ENCODE measurements at places on chromosomes 5 and 9.

GRCh38 chr9:7237473-7238246 lies 479.9 kb downstream of the KDM4C start:
- no peak for DNase-seq

DNA sequence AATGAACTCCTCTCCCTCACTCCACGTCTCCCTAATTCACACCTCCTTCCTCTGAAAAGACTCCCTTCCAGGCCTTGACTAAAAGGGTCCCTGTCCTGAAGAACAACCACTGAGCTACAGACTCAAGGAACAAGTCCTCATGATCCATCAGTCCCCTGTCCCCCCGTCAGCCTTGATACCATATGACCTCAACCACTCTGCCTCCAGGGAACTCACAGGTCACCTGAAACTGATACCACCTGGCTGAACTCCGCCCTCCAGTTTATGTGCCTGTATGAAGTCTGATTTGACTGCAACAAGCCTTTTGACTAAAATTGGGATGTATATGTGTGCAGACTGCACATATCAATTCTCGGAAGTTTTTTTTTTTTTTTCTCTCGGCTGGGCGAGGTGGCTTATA lies 88.7 kb downstream of the UGCG start:
- no peak for DNase-seq

- no peak for DNase-seq
Measured at GRCh38 chr5:91849069-91849468, 466.0 kb upstream of the ARRDC3 start.

DNA sequence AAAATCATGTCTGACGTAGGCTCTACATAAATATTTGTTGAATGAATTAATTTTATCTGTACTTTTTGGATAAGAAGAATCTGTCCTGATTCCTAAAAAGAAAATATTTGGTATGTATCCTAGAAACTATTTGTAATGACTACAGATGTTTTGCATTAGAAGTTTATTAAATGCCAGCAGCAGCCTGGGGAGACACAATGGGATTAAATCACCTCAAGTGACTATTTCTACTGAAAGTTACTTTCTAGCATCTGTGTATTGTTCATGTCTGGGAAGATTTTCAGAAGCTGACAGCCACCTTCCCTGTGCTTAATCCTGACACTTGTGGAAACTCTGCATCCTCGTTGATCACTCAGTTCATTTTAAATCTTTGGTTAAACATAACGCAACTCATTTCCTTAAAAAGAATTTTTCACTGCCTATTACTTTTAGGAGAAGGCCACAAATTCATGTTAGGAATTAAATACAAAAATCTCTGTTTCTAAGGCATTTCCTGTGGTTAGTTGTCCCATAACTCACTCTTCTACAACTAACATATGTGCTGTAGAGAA lies 209.3 kb upstream of the PPP1R2B start:
- DNase-seq, result no peak

DNA sequence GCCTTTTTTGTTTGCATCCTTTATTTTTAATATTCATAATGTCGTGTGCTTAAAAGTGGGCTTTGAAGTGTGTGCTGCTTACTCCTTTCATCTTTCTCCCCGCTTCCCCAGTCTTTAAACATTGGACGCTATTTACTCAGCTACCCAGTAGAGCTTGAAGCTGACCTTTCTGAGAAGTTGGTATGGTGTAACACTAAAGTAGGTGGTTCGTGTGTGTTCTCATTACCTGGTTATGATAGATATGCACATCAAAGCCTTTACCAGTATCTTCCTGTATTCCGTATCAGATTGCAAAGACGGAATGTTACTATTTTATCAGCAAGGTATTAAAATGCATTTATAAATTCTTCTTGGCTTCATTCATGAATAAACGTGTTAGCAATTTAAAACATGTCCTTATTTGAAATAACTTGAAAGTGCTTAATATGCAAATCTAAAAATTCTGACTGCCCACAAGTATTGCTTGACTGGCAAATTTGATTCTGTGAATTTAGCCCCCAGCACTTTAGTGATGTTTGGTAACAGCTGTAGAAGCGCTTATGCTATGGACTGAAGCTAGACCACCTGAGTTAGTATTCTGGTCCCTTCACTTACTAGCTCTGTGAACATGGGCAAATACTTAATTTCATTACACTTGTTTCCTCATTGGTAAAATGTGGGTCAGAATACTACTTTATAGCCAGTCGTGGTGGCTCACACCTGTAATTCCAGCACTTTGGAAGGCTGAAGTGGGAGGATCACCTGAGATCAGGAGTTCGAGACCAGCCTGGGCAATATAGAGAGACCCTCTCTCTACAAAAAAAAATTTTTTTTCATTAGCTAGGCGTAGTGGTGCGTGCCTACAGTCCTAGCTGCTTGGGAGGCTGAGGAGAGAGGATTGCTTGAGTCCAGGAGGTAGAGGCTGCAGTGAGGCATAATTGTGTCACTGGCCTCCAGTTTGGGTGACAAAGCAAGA lies 1.7 kb downstream of the RRAGA start:
- no peak for DNase-seq

DNA sequence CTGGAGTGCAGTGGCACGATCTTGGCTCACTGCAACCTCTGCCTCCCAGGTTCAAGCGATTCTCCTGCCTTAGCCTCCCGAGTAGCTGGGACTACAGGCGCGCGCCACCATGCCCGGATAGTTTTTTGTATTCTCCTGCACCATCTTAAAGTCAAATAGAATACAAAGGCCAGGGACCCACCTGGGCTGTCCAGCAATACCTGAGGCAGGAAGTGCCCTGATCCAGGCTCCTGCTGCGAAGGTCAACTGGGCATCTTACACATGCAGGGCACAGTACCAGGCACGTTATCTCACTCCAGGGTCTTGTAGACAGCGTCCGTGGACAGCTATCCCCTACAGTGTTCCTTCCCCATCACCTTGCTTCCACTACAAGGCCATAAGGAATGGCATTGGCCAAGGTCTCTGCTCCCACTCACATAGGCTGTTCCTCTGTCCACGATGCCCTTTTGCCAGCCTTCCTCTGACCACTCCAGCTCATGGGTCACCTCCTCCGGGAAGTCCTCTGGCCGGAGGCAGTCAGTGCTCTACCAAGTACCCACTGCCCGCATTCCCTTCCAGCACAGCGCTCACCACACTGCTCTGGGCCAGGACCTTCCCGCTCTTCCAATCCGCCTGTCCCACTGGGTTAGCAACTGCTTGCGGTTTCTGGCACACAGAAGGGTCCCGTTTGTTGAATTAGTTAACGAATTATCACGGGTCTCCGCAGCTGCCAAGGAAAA lies 978 bp downstream of the P4HA2 start:
- no peak for DNase-seq

DNA sequence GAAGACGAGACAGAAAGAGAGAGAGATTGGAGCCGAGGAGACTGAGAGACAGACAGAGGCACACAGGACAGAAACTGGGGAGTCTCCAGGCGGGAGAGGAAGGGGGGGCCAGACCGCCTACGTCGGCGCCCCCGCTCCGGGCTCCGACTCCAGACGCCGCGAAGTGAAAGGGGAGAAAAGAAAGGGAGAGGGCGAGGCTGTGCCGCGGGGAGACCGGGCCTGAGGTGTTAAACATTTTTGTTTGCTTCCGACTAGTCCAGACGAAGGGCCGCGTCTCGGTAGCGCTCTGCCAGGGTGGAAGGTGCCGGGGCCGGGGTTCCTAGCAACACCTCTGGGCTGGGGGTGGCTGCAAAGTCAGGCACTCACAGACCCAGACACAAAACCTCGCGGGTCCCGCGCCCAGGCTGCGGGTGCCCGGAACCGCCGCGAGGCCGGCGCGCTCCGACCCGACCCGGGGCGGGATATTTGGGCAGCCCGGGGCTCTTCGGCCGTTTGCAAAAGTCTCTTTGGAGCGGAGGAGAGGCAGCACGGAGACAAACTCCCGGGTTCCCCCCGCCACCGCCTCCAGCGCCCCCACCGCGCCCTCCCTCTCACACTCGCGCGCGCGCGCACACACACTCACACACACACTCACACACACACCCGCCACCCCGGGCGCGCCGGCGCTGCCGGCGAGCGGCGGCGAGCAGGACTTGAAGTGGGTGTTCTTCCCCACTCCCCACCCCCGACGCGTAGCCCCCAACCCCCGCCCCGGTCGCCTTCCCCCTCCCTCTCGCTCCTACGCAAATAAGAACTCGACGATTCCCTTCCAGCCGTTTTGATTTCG lies 626 bp upstream of the FST start:
- DNase-seq, result no peak

DNA sequence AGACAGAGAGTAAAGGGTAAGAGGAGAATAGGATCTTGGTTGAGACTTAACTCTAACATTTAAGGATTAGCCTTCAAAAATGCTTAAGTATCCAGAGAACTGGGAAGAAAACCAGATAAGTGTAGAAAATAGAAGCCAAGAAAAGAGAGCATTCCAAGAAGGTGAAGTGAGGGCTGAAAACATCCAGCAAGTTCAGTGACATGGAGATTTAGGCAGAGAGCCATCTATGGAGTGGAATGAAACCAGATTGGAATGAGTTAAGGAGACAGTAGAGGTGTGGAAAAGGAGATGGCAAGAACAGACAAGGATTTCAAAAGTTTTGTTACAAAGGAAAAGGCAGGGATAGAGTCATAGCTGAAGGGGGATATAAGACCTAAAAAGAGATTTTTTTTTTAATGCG lies 188.1 kb downstream of the TRPM3 start:
- no peak for DNase-seq

DNA sequence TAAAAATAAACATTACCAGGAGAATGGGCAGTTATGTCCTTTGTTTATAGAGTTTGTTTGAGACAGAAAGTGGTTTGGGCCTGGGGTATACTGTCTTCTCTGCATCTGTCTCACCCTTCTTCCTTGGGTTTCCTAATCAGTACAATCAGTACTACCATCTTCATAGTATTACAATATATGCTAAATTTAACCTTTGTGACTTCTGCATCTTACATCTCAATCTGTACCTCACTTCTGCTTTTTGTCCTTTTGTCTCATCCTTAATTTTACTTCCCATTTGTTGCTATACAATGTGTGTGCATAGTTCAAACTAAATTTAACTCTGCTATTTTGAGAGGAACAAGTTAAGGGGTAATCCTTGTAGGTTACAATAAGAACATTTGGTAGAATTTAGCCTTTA lies 19.6 kb downstream of the FBXO38 start:
- no peak for DNase-seq

GRCh38 chr5:108629779-108630528 lies 117.7 kb upstream of the FER start:
- no peak for DNase-seq

GRCh38 chr9:127007638-127008037 lies 93.1 kb downstream of the RALGPS1 start:
- DNase-seq, result no peak

DNA sequence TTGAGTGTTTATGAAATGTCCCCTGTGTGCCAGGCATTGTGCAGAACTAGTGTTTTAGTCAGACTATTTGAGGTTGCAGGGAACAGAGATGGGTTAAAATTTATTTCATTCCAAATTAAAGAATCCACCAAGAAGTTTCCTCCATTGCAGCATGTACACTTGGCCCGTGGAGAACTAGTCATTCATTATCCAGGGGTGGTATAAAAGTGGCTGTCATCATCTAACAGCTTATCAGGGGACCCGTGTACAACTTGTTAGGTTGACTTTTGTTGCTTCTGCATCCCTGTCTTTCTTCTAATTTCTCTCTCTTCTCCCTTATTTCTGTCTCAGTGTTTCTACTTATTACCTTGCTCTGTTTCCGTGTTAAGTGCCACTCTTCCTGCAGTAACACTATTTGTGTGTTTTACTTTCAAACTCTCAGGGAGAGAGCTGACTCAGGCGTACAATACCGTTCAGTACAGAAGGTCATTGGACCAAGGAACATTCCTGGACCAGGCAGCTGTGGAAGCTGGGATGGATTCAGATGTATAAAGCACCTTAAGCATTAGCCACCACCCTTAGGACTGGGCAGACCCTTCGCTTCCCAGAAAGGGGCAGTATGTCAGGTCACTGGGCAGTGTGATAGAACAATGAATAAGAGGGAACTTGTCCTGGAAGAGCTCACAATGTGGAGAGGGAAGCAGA lies 36.1 kb downstream of the MAP3K1 start:
- no peak for DNase-seq

DNA sequence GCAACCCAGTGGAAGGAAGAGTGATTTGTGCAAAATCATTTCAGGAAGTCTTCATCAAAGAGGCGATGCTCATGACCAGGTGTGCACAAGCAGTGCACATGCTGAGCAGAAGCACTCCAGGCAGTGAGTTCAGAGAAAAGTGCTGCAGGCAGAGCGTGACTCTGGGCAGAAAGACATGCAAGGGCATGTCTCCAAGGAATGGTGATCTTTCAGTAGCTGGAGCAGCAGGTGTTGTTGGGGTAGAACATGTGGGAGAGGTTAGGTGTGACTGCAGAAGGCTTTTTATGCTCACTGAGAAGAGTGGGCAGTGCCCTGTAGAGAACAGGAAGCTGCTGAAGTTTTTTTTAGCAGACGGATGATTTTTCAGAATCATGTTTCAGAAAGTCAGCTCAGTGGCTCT lies 545.4 kb upstream of the TLE4 start:
- DNase-seq, result no peak

- DNase-seq, result no peak
Measured at GRCh38 chr9:108765265-108765664, 90.5 kb downstream of the ACTL7B start.

DNA sequence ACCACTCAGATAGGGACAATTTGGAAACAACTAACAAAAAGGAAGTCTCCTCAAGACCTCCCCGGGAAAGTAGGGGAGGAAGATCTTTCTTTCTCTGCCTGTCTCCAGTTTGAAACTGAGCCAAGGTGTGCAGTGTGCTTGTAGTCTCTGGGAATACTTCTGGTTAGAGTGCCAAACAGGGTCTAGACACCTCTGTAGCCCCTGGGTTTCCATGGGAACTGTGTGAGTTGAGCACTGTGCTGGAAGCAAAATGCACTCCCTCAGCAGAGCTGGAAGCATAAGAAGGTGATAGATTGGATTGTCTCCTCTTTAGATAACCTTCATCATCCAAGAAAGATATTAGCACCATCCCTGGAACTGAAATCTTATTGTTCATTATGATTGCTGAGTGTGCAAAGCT lies 129.2 kb upstream of the TNPO1 start:
- DNase-seq, result no peak

DNA sequence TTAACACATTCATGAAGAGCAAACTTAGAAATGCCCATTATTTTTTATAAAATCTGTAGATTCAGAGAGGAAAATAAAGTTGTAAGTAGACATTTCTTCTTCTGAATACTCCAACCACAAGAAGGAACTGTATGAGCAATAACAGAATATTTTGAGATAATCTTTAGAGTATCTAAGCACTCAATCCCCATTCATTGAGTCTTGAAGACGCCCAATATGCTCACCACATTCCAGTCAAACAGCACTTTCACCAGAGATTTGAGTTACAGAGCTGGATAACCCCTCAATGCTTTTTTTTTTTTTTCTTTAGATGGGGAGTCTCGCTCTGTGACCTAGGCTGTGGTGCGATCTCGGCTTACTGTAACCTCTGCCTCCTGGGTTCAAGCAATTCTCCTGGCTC lies 14.7 kb upstream of the RIC1 start:
- no peak for DNase-seq
